GM12878 (cell line): ENCODE measurements at places on chromosomes 4 and X.

DNA sequence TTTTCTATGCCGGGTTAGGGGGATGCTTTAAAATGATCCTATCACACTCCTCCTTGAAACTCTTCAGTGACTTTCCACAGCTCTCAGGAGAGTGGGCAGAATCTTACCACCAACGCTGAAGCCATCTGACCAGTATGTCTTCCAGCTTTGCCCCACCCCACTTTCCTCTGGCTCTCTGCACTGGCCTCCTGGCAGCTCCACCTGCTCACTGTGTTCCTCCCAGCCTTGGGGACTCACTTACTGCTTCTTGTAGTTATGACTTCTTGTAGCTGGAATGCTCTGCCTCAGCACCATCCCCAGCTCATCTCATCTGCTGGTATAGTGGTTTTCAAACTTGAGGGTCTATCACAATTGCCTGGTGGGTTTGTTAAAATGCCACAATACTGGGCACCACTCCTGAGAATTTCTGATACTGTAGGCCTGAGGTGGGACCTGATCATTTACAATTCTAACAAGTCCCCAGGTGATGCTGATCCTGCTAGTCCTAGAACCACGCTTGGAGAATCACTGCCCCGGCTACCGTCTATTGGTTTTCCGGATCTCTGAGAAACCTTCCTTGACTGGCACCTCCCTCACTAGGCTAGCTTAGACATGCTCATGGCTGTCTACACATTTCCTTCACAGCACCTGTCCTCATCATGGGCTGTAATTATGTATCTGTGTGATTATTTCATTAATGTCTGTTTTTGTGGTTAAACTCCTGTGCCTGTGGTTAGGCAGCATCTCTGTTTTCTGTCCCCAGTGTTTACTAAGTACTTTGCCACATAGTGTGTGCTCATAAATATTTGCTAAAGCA lies 152.2 kb downstream of the MGST2 start:
- no peak for DNase-seq

- peak; percentile 28 for DNase-seq
These were observed 8.8 kb downstream of the GPRASP1 start for GRCh38 chrX:102659790-102660757.

DNA sequence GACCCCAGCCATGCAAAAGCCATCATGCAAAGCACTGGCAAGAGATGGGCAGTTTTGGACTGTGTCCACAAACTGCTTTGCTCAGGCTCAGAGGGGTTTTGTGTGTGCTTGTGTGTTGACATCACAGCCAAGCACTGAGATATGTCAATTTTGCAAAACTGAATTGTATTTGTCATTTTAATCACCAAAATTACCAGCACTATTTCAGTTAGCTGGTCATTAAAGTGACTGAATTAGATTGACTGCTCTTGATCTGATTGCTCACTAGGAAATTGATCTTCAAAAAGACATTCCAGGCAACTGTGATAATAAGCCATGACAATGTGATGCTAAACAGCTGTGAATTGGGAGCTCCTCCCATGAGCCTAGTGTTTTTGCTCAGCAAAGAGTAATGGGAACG lies 337.3 kb upstream of the GNPDA2 start:
- no peak for DNase-seq

DNA sequence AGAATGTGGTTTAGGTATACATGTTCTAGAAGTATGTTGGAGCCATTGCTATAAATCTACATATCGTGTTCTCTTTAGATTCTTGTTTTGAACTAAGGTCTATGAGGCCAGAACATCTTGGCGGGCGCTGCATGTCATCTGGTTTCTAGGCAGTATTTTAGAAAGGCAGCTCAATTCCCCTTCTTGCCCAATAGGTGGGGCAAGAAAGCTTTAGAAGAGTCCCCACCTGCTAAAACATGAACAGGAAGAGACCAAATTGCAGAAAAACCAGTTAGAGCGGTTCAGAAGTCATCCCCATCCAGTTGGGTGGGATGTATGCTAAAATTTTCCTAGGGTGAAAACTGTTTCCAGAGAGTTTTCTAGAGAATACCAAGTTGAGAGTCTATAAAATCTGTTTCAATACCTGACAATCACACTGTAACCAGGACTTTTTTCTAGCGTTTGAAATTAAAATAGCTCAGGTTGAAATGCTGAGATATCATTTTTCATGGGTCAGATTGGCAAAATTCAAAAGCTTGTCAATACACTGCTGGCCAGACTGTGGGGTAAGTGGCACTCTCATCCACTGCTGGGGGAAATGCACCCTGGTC lies 17.5 kb upstream of the SH3KBP1 start:
- no peak for DNase-seq
